ENCODE measurements at places on chromosomes 12 and 14.

- no peak for DNase-seq
Observed at GRCh38 chr12:6745741-6746525, 7.0 kb downstream of the MLF2 start.

- DNase-seq = no peak
Observed at GRCh38 chr12:22576473-22576872, 32.1 kb upstream of the C2CD5 start.

DNA sequence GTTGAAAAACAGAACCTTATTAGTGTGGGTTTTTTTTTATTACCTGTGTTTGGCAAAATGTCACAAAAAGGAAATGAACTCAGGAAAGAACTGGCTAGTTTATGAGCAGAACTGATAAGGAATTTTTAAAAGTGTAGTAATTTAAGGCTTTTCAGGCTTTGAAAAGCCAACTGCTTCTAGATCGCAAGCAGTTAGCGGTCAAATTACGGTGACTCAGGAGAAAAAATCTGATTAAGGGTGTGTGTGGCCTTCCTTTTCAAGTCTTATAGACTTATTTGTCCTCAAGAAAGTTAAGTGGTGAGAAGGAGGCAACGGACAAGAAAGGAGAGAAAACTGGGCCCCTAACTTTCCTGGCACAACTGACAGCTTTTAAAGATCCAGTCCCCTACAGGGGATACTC, 33.4 kb downstream of the PDZRN4 start:
- no peak for DNase-seq

DNA sequence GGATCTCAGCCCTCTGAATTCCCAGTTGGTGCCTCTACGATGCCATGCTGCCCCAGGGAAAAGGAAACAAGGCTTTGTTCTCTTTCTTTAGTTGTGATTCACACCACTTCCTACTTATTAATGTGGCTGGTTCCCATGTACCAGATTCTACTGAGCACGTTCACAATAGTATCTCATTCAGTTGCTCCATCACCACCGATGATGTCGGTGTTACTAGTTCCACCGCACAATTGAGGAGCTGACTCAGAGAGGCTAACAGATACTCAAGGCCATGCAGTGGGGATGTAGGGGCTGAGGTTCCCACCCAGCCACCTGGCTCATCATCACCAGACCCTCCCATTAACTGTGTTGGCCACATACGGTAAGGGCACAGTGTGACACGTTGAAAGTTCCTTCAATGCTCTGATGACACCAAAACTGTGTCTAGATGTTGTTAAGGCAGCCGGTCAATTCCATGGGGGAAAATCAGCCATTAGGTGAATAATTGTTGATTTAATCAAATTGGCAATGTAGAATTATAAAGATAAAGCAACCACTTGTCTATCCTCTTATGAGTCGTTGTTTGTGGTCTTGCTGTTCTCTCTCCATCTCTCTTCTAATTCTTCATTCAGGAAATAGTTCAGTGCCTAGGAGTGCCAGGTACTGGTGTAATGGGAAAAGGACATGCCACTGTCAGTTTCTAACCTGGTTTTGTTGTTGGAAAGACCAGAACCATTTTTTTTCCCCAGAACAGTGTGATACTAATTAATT, 244.2 kb upstream of the CRY1 start:
- no peak for DNase-seq

DNA sequence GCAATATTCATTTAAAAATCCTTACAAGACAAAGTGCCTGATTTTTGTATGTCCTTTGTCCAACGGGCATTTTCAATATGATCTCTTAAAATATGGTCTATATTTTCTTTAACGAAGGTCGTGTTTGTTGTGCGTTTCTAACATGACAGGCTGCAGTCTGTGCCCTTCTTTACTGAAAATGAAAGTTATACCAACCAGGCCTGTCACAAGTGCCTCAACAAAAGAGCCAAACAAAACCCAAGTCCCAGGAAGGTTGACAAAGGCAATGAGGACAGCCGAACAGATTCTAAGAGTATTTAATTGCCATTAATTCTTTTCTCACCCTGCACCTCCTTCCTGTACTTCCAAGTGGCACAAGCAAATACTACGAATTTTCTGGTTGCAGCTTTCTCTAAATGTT, 13.9 kb downstream of the PAX9 start:
- no peak for DNase-seq

GRCh38 chr12:99611599-99611998, 36.0 kb upstream of the GARIN6 start:
- DNase-seq = no peak
